ENCODE measurements at places on chromosomes 2 and 18.

DNA sequence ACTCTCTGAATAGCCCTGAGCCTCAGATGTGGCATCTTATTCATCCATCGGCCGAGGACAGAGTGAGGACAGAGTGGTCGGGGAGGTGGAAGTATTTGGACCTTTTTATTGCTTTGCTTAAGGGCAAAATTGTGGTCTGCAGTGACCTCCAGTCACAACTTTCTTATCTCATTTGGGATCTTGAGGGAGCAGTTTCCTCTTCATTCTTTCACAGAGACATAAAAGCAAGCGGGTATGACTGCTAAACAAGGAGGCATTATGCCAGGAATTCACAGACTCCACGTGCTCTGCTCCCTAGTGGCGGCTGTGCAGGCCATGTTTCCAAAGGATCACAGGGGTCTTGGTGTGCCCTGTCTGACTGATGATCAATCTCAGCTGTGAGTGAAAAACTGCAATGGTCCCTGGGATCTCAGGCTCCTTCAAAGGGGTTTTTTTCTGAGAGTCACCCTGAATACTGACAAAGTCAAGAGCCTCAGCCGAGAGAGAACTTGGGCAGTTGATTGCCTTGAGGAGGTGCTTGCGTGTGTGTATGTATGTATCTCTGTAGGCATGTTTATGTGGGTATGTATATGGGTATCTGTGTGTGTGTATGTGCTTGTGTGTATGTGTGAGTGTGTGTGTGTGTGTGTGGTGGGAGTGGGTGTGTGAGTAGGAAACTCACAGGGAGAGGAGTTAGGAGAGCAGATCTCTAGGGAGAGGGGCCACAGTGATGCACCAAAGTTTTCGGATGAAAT lies 47.7 kb downstream of the RAPGEF4 start:
- DNase-seq, result peak; percentile 7

DNA sequence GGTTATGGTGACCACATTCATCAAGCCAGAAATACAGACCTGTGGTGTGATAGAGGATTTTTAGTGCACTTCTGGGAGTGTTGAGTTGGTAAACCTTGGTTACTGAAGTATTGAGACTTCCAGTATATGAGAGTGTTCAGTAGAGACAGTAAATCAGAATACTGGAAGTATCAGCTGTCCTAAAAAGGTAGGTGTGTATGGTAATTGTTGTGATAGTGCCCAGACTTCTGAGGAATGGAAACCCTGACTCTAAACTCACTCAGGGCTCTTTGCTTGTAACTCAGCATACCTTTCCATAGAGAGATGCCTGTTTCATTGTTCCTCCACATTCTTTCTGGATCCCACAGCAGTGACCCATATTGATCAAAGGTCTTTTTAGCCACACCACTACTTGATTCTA lies 217.1 kb downstream of the SETBP1 start:
- DNase-seq, result no peak

GRCh38 chr18:9526458-9526857 lies 51.1 kb downstream of the RALBP1 start:
- DNase-seq, result no peak

GRCh38 chr2:46876741-46877384 lies 38.7 kb downstream of the MCFD2 start:
- DNase-seq, result no peak
